ENCODE measurements at places on chromosomes 2 and 18.

DNA sequence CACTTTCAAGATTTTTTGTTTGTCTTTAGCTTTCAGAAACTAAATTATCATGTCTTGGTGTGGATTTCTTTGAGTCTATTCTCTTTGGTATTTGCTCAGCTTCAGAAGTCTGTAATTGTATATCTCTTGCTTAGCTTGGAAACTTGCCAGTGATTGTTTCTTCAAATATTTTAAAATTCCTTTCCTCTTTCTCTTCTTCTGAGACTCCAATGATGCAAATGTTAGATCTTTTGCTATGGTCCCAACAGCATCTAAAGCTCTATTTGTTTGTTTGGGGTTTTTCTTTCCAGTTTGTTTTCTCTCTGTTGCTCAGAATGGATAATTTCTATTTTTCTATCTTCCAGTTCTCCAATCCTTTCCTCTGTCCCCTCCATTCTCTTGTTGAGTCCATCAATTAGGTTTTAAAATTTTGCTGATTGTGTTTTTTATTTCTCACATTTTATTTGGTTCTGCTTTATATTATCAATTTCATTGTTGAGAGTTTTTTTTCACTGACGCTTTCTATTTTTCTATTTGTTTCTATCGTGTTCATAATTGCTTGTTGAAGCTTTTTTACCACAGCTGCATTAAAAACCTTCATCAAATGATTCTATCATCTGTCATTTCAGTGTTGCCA lies 81.5 kb upstream of the DAPL1 start:
- DNase-seq = no peak

DNA sequence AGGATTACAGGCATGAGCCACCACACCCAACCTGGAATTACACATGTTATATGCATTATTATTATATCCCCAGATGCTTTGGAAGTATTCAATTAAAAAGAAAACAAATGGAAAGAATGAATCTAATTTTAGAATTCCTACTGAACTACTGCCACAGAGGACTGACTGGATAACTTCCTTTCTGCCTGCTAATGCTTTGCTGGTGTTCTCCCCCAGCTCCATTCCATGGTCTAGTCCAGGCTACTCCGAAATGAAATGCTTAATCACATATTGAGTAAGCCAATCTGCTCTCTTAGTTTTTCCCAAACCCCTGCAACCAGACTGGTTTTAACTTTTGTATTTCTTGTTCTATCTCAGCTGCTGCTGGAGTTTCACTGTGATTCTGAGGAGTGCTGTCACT lies 519.1 kb downstream of the SOX11 start:
- DNase-seq = no peak

DNA sequence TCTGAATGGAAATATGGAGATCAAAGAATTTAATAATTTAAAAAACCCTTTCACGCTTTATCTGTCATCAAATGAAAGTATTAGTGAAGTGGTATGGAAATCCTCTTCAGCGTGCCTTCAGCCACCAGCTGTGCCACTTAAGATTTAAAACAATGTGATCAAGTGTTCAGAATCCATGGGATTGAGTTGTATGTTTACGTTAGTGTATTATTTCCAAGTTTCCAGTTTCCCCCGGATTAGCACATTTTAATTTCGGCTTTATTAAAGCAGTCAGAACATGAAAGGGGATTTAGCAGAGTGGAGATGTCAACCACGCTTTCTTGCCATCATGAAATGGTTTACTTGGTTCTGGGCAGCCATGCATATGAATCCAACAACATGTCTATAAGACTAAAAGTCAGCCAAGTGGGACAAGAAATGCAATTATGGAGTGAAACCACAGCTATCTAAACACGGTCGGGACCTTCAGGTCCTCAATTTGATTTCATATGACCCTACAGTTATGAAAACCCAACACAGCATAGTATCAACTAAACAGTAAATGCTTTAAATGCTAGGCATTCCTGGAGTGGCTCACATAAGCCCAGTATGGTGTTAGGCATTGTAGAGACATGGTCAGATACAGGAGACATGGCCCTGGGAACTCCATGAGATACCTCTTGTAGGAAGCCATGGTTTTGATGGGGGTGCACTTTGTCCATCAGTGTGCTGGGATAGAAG lies 224.9 kb upstream of the EPAS1 start:
- no peak for DNase-seq

GRCh38 chr2:188381614-188382013 lies 89.9 kb downstream of the GULP1 start:
- DNase-seq = no peak

DNA sequence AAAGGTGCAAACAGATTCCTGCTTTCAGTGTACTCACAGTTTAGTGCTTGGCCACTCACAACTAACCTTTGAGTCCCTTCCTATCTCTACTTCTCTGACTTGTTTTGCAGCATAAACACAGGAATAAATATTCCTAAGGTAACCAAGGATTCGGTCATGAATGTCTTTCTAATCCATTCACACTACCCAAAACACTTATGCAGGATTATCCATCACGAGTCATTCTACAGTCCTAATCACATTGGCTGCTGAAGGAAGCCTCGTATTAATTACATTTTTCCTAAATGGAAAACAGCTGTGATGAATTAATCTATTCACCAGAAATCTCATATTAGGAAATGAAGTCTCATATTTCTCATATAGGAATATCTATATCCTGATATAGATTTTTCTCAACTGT lies 16.3 kb downstream of the RDH14 start:
- no peak for DNase-seq

GRCh38 chr18:49813069-49813318 lies 339 bp downstream of the ACAA2 start:
- peak; percentile 26 for DNase-seq

DNA sequence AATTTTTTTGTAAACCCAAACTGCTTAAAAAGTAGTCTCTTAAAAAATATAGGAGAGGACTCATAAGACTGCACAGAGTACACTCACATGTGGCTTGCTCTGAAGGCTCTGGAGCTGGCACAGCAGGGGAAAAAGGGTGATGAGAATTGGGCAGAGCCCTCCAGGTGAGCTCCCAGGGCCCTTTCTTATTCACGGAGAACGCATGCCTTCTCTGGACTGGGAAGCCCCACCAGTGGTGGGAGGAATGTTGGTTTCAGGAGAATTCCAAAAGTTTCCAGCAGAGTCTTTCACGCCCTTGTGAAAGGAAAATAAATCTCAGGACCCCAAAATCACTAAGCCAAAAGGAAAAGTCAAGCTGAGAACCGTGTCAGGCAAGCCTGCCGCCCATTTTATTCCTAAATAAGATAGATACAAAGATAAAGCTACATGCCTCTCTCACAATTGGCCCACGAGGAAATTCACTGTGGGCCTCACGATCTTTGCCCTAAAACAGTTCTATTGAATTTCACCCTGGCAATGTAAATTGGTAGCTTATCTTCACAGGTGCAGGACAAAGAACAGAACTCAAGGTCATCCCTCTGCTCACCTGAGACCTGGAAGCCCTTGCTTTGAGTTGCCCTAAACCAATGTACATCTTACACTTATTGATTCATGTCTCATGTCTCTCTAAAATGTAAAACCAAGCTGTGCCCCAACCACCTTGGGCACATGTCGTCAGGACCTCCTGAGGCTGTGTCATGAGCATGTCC lies 15.5 kb upstream of the MC5R start:
- no peak for DNase-seq

DNA sequence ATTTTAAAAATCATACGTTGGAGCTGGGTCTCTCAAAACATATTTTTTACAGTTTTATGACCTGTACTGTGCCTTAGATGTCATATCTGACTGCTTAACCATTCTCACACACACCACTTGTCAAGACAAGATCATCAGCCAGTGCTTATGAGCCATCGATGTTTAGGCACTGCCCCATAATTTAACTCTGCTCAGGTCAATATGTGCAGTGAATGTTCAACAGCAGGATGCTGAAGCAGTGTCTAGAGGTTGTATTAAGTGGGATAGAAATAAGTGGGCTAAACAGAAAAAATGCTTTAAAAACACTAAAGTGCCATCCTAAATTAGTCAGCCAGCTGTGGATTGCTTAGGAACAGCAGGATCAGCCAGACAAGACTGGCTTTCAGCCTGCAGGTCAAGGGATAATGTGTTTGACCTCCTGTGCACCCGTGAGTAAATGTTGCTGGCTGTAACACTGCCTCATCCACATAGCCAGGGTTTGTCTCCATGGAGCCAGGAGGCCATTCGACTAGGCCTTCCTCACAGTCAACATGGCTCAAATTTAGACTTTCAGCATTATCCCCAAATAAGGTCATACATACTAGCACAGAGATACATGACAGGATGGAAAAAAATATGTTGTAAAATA lies 139.0 kb upstream of the NXPH2 start:
- no peak for DNase-seq

GRCh38 chr2:240453461-240454105 lies 18.1 kb downstream of the GPC1 start:
- DNase-seq = no peak

- no peak for DNase-seq
Measured at GRCh38 chr2:48927355-48927754, 171.8 kb upstream of the LHCGR start.

GRCh38 chr2:117519721-117520120 lies 294.8 kb upstream of the DDX18 start:
- no peak for DNase-seq

DNA sequence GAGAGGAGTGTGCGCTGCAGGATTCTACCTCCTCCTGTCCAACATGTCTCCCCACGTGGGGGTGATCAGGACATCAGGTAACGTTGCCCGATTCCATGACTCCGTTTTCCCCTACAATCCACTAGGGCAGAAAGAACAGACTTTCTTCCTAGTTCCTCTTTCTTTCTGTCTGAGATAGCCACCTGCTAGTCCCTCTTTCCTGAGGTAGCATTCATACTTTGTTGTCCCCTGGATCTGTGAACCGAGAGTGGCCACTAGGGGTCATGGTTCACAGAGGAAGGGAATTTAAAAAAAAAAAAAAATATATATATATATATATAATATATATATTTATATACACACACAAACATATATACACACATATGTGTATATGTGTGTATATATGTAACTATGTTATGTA lies 210.0 kb upstream of the ZNF521 start:
- no peak for DNase-seq

DNA sequence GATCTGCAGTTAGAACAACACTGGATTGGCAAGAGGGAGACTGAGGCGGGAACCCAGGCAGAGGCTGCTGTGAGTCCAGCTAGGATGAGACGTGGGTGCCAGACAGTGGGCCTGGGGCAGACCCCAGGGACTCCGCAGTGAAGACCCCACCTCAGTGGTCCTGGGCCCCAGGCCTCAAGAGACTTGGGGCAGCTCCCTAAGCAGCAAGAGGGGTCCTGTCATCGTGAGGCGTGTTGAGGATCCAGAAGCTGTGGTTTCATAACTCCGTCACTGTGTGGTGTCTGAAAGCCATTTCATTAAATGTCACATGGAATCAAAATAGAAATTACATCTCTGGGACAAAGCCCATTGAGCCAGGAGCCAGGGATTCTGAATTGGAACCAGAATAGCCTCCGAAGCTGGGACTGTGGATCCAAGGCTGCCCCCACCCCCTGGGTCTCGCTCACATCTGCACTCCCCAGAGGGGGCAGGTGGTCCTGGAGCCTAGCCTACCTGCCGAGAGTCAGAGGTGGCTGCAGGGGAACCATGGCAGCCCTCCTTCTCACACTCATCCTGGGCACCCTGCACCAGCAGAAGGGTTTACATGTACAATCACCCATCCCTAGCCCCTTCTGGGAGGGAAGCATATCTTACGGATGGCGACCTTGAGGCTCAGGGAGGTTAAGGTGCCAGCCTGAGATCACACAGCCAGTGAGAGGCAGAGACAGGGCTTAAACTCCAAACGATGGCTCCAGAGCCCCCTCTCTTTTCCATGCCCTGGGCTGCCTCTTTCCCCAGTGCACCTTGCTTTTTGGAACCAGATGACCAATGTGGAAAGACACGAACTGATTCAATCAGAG lies 23.2 kb downstream of the RRM2 start:
- no peak for DNase-seq

GRCh38 chr18:35962320-35962719 lies 10.2 kb upstream of the RMP24 start:
- DNase-seq = no peak

DNA sequence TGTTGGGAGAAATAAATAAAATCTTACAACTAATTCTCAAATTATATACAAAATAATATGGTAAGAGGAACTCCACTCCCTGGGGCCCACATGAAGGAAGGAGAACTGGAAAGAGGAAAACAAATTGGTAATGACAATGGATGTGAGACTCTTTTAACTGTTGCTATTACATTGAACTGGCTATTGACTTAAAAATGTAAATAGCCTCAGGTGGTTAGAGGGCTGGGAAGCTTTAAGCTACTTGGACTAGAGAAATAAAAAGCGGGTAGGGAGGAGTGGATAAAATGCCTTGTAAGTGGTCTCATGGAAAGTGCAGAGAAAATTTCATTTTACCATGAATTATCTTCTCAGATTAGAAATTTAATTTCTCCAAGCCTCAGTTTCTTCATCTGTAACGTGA lies 64.1 kb downstream of the KCNJ3 start:
- no peak for DNase-seq

DNA sequence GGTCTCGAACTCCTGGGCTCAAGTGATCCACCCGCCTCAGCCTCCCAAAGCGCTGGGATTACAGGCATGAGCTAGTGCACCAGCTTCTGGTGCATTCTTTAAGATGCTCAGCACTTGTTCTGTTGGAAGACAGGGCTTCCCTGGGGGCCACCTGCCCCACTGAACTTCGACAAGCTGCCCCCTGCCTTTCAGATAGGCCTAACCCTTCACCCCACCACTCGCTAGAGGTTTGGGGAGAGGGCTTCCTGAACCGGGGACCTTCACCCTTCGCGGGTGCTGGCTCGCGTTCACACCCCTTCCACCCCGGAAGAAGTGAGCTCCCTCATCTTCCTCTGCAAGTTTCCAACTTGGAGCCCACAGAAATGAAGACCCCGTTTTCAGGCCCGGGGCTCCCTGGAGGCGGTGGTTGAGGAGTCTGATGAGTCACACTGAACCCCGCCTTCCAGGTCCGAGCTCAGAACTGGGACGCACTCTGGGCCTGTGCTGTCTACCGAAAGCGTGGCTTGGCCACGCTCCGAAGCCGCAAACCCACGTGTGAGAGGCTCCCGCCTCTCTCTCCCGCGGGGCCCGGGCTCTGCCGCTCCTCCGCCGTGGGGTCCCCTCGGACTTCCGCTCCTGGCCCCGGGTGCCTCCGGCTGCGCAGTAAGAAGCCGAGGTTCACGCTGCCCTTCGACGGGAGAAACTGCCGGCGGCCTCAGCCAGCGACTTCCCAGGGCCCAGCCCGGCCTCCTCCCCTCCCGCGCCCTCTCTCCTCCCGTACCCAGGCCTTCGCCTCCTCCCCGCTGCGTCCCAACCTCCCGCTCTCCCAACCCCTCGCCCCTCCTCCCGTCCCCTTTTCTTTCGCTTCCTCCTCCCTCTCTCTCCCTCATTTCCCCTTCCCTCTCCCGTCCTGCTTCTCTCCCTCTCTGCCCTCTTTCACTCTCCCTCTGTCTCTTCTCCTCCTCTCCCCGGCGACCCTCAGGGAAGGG lies 47.5 kb upstream of the SP3 start:
- peak; percentile 82 for DNase-seq

GRCh38 chr18:77470569-77471413 lies 221.1 kb downstream of the GALR1 start:
- DNase-seq = no peak

DNA sequence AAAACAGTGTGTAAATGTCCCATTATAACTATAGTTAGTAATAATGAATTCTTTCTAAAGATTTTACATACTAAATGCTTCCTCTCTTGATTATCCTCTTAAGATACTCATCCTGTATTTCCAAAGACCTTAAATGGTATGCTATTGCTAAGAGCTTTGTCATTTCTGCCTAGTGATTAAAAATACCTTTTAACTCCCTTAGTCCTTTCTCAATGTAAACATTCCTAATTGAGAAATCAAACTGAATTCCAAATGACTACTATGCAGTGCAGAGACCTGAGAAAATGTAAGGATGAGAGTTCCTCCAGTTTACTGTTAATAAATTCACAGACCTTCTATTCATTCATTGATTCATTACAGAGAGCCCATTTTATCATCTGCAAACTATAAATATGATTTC lies 86.9 kb downstream of the SOS1 start:
- no peak for DNase-seq
